ENCODE measurements at places on chromosomes 6 and 20.

DNA sequence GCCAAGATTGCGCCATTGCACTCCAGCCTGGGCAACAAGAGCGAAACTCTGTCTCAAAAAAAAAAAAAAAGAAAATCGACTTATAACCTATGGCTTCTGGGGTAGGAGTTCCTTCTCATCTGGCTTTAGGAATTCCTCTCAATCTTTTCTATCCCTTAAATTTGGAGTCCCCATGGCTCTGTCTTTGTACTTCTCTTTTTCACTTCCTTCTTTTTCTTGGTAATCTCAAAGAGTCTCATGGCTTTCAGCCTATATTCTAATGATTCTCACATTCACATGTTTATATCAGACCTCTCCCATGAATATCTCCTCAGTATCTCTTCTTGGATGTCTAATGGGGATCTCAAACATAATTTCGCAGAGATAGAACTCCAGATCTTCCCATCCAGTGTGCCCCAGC lies 42.8 kb upstream of the RALGAPA2 start:
- H3K27me3 ChIP-seq = peaks cover 20% of the 10 kb centered on the region
- peaks cover 9% of the 10 kb centered on the region for H3K4me1 ChIP-seq
- no peak for DNase-seq

DNA sequence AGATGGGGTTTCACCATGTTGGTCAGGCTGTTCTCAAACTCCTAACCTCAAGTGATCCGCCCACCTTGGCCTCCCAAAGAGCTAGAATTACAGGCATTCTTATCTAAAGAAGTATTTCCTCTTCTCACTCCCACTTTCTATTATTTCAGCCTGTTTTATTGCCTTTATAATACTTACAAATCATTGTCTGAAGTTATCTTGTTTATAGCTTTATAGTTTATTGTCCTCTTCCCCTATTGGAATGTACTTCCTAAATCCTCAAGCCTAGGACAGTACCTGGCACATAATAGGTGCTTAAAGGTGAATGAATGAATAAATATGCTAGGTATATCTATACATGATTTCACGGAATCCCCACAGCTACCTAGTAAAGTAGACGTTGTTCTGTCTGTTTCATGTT lies 37.8 kb upstream of the RNF182 start:
- H3K27me3 ChIP-seq = no peaks in the 10 kb centered on the region
- no peak for DNase-seq
- H3K27ac ChIP-seq = no peak overlapping the region
- H3K36me3 ChIP-seq = no peaks in the 10 kb centered on the region
- no peak overlapping the region for H3K4me3 ChIP-seq
- H3K4me1 ChIP-seq = no peaks in the 10 kb centered on the region

GRCh38 chr6:18206591-18206990 lies 51.4 kb downstream of the KDM1B start:
- no peak overlapping the region for H3K27ac ChIP-seq
- H3K4me1 ChIP-seq = peaks cover 10% of the 10 kb centered on the region
- DNase-seq = no peak
- H3K27me3 ChIP-seq = no peaks in the 10 kb centered on the region
- H3K36me3 ChIP-seq = peaks cover 3% of the 10 kb centered on the region

DNA sequence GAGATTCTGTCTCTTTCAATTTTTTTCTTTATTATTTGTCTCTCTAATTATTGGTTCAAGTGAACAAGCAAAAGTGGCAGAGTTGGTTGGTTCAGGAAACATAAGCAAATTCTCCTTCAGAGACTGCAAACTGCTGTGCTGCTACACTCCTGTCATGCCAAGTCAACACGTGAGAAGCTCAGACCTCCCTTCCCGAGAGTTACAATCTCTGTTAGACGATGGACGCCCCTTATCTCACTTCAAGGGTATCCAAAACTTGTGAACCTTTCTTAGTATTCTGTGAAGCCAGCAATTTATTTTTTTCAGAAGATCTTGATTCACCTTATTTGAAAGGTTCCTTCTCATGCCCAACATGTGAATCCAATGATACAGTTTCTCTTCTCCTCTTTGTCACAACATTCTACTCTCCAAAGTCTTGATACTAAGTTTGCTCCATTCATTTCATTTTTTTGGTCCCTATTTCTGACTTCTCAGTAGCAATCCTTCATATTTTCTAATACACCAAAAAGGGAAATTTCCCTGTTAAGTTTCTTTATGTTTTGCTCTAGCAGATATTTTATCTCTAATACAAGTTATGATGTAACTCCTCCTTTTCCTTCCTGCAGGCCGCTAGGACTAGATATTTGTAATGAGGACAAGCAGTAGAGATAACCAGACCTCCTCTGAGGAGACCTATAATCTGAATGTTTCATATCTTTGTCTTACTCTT lies 448.8 kb upstream of the CITED2 start:
- H3K27ac ChIP-seq = no peak overlapping the region
- no peak overlapping the region for H3K4me3 ChIP-seq
- peaks cover 44% of the 10 kb centered on the region for H3K27me3 ChIP-seq

DNA sequence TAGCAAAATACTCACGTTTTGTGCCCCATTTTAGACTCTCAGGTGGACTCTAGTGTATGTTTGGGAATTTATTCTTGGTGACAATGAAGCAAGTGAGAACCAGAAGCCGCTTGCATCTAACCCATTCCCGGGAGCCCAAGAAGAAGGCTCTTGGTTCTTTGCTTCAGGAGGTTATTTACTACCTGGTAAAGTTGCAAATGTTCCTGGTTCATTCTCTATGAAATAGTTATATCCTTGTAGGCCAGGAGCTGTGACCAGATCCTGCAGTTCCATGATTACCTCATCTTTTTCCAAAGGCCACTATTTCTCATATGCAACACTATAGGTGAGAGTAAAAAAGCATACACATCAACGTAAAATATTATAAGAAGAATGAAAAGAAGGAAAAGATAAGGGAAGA lies 60.9 kb upstream of the FABP7 start:
- no peaks in the 10 kb centered on the region for H3K4me1 ChIP-seq
- H3K36me3 ChIP-seq = no peaks in the 10 kb centered on the region
- no peak overlapping the region for H3K4me3 ChIP-seq
- no peaks in the 10 kb centered on the region for H3K27me3 ChIP-seq

DNA sequence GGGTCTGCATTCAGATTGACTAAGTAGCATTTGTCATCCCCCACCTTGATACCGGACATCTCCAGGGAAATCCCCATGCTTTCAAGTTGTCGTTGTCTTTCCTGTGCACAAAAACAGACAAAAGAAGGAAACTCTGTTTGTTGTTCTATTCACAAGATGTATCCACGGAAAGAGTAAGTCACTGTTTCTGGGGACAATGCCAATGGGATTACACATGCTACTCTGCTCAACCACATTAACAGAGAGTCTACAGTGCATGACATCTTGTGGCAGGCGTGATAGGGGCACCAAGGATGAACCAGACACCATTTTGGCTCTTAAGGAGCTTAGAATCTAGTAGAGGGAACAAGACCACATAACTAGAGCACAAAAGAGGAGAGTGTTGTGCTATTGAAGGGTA lies 124.4 kb upstream of the NUP153 start:
- H3K4me3 ChIP-seq = no peak overlapping the region
- H3K27me3 ChIP-seq = peaks cover 27% of the 10 kb centered on the region
- no peak for DNase-seq
- H3K27ac ChIP-seq = no peak overlapping the region

- H3K27ac ChIP-seq = no peak overlapping the region
- no peak overlapping the region for H3K4me3 ChIP-seq
- no peaks in the 10 kb centered on the region for H3K27me3 ChIP-seq
Observed at GRCh38 chr6:119586250-119586882, 236.8 kb upstream of the MAN1A1 start.

DNA sequence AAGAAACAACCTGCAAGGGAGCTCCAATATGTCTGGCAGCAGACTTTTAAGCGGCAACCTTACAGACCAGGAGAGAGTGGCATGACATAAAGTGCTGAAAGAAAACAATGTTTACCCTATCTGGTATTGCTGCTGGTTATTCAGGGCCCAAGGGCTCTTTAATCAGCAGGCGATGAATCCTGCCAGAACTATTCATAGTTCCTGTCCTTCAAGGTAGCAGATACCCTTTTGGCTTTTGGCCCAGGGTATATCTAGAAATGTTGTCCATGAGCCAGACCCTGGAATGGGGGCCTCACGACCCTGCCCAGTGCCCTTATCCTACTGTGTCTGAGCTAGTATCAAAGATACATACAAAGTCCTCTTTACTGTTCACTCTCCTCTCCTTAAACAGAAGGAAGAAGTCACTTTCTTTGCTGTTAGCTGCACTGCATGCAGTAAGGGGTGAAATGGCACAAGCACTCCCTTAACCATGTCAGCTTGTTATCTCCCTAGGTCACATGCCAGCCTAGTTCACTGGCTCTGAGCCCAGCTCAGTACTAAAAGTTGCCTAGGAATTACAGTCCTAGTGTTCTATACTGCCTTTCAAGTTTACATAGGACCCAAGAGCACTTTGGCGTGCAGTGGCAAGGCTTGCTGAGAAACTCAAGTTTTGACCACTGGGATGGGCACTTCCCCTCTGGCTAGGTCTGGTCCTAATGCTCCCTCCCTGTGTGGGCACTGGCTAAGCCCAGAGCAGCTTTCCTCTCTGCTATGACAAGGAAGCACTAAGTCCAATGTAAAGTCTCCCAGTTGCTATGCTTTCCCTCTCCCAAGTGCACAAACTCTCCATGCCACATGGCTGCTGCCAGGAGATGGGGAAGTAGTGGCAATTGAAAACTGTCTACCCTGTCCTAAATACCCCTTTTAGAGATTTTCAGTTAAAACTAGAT lies 122.0 kb downstream of the HTR1B start:
- no peaks in the 10 kb centered on the region for H3K4me1 ChIP-seq
- no peak overlapping the region for H3K4me3 ChIP-seq
- no peak for DNase-seq

DNA sequence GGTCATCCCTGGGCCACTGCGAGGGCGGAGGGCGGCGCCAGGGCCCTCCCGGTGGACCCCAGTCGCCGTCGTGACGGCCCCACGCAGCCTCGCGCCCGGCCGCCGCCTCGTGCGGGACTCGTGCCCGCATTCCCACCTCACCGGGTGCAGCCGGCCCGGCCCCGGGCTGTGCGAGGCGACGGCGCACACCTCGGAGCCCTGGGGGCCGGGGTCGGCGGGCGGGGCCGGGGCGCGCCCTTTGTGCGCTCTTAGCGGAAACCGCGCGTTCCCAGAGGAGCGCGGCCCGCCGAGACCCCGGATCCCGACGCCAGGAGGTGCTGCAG lies 5.5 kb upstream of the DLL1 start:
- no peak overlapping the region for H3K27ac ChIP-seq
- DNase-seq = no peak

GRCh38 chr6:42338744-42339222 lies 112.9 kb downstream of the TRERF1 start:
- H3K4me3 ChIP-seq = peak overlapping the region; percentile 70
- peaks cover 22% of the 10 kb centered on the region for H3K36me3 ChIP-seq
- peaks cover 86% of the 10 kb centered on the region for H3K4me1 ChIP-seq
- peak; percentile 50 for DNase-seq
- H3K27ac ChIP-seq = peak overlapping the region; percentile 95

- no peaks in the 10 kb centered on the region for H3K4me1 ChIP-seq
- DNase-seq = no peak
- H3K27ac ChIP-seq = no peak overlapping the region
- H3K36me3 ChIP-seq = no peaks in the 10 kb centered on the region
Observed at GRCh38 chr20:16764560-16764959, 16.4 kb downstream of the OTOR start.
